ENCODE measurements at places on chromosomes 12 and 14. TPM values are rescaled to one million over a fixed set of nuclear protein-coding genes. Genes with fewer than 3 reads are reported as not detected.

PARP2 gene
- total RNA-seq: 11.4 TPM

ADCY4 gene
- 55.1 TPM for total RNA-seq

EPYC gene
- total RNA-seq: not detected

DBX2 gene
- total RNA-seq: not detected

ANG gene
- total RNA-seq: 7.8 TPM

ZC3H14 gene
- 62.7 TPM for total RNA-seq

GDF3 gene
- total RNA-seq: 0.96 TPM

NPFF gene
- total RNA-seq: not detected

TCL1B gene
- not detected for total RNA-seq

C14orf39 gene
- total RNA-seq: under 0.01 TPM

MMP19 gene
- total RNA-seq: 0.65 TPM

ADCY6 gene
- 30.6 TPM for total RNA-seq

SLCO1B1 gene
- not detected for total RNA-seq

RD3L gene
- total RNA-seq: not detected

PDE3A gene
- 25.2 TPM for total RNA-seq

OR4K17 gene
- total RNA-seq: not detected

KRT81 gene
- not detected for total RNA-seq

IPO8 gene
- total RNA-seq: 27.7 TPM

FGF6 gene
- not detected for total RNA-seq

MUCL1 gene
- not detected for total RNA-seq

GPR137C gene
- 0.48 TPM for total RNA-seq

DRAM1 gene
- 27.8 TPM for total RNA-seq

CCDC38 gene
- 0.10 TPM for total RNA-seq

GALNT6 gene
- 63.4 TPM for total RNA-seq

R3HDM2 gene
- total RNA-seq: 13.6 TPM

KLRD1 gene
- total RNA-seq: under 0.01 TPM

SAMD15 gene
- 1.6 TPM for total RNA-seq

CLEC2D gene
- total RNA-seq: 0.98 TPM

OTOGL gene
- total RNA-seq: 1.5 TPM

RBMS2 gene
- total RNA-seq: 59.4 TPM

TAMALIN gene
- 58.5 TPM for total RNA-seq

JAG2 gene
- total RNA-seq: 50.1 TPM

MAP3K9 gene
- 0.57 TPM for total RNA-seq

MYH6 gene
- total RNA-seq: not detected

CACNA2D4 gene
- total RNA-seq: 0.65 TPM

CLEC7A gene
- not detected for total RNA-seq

ABHD12B gene
- total RNA-seq: not detected

OTX2 gene
- total RNA-seq: not detected

ENDOU gene
- not detected for total RNA-seq

CEBPE gene
- not detected for total RNA-seq

OASL gene
- 0.19 TPM for total RNA-seq

RAB35 gene
- total RNA-seq: 46.9 TPM

DIO3 gene
- total RNA-seq: not detected

TAS2R19 gene
- 5.5 TPM for total RNA-seq

SLC39A5 gene
- not detected for total RNA-seq

All from vein endothelial cell (primary cell).